ENCODE measurements at places on chromosomes 1 and 21. TPM values are rescaled to one million over a fixed set of nuclear protein-coding genes. Genes with fewer than 3 reads are reported as not detected.

DNA sequence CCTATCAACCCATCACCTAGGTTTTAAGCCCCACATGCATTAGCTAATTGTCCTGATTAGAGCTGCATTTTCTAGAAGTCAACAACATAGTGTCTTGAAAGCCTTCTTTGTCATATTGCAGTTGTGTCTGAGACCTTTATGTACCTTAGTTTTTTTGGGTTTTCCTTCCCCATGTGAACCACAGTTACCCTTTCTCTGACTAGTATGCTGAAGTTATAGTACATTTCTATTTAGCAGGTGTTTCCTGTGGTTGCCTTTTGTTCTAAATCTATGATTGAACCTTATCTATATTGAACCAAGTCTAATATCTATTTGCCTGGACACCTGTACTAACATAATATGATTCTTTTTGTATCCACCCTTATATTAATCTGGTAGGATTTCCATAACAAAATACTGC lies 135.6 kb downstream of the ST6GALNAC3 start:
- DNase-seq: no peak
- no peaks in the 10 kb centered on the region for H3K36me3 ChIP-seq
- no peak overlapping the region for H3K27ac ChIP-seq
- no peak overlapping the region for H3K4me3 ChIP-seq
- no peaks in the 10 kb centered on the region for H3K4me1 ChIP-seq

GRCh38 chr1:211229365-211229759 lies 29.8 kb upstream of the RCOR3 start:
- H3K27ac ChIP-seq: no peak overlapping the region
- no peaks in the 10 kb centered on the region for H3K36me3 ChIP-seq
- no peak overlapping the region for H3K4me3 ChIP-seq
- no peaks in the 10 kb centered on the region for H3K4me1 ChIP-seq

DNA sequence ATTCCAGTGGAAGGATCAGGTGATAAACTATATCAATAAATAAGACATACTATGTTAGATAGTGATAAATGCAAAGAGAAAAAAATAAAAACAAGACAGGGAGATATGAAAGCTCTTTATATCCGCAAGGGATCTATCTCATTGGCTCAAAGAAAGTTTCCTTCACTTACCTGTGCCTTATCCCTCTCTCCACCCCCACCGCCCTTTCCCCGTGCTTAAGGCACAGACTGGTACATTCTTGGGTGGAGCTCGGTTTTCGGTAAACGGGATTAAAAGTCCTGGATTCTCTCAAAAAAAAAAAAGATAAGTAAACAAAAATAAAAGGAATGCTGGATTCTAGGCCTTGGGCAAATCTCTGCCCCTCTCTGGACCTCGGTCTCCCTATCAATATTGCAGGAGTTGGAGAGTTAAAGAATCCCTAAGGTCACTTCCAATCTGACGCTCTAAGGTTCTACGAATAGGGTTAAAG lies 593 bp upstream of the DNAJC16 start:
- no peak for DNase-seq
- no peaks in the 10 kb centered on the region for H3K27me3 ChIP-seq
- peak overlapping the region; percentile 82 for H3K27ac ChIP-seq

The MAP7D1 gene
- total RNA-seq: 114 TPM

DNA sequence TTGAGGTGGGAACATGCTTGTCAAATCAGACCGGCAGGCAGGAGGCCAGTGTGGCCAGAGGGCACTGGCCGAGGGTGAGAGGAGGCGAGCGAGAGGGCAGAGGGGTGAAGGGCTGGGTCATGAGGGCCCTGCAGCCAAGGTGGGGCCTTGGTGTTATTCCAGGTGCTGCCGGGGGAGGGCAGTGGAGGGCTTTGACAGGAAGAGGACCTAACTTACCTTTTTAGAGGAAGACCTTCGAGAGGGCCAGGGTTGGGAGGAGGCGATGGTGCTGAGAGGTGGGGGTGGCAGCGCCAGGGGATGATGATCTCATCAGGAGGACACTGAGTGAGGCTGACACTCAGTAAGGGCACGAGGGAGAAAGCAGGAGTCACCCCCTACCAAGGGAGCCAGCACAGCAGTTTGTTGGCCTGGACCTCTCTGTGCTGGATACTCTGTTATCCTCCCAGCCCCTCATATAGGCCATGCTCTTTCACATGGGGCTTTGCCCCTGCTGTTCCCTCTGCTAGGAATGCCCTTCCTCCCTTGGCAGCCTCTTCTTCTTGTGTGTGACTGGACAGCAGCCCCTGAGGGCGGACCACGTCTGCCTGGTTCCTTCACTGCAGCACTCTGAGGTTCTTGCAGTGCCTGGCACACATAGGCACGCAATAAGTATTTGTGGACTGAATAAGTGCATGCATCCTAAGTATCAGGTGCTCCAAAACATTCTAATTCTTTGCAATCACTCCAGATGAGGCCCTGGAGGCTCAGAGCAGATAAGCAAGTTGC lies 7.5 kb upstream of the TTC22 start:
- DNase-seq: no peak
- H3K36me3 ChIP-seq: no peaks in the 10 kb centered on the region
- no peak overlapping the region for H3K4me3 ChIP-seq
- H3K4me1 ChIP-seq: no peaks in the 10 kb centered on the region
- no peaks in the 10 kb centered on the region for H3K27me3 ChIP-seq

- H3K27ac ChIP-seq: no peak overlapping the region
- H3K27me3 ChIP-seq: no peaks in the 10 kb centered on the region
- DNase-seq: no peak
- no peaks in the 10 kb centered on the region for H3K36me3 ChIP-seq
- no peak overlapping the region for H3K4me3 ChIP-seq
Measured at GRCh38 chr21:45632637-45633251, 10.8 kb upstream of the PCBP3 start.

The LYPD8 gene
- not detected for total RNA-seq

The KLF17 gene
- 0.52 TPM for total RNA-seq

The NFASC gene
- 24.1 TPM for total RNA-seq

The MNDA gene
- 45.5 TPM for total RNA-seq

DNA sequence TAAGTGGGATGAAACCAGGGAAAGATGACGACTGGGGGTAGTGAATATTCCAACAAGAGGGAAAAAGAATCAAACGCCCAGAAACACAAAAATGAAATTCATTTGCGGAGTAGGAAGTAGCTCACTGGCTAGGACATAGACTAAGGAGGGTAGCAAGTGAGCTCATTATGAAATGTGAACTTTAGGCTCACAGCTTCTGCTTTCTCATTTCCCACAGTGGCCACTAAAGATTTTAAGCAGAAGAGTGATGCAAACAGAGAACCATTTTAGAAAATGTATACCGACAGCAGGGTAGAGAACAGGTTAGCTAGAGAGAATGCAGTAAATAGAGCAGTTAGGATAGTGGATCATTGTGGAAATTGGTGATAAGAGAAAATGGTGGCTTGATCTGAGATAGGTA lies 3.5 kb downstream of the CD48 start:
- no peak for DNase-seq
- H3K36me3 ChIP-seq: no peaks in the 10 kb centered on the region
- H3K4me1 ChIP-seq: peaks cover 25% of the 10 kb centered on the region
- H3K27me3 ChIP-seq: no peaks in the 10 kb centered on the region
- H3K4me3 ChIP-seq: peak overlapping the region; percentile 16

- H3K4me1 ChIP-seq: no peaks in the 10 kb centered on the region
- no peaks in the 10 kb centered on the region for H3K36me3 ChIP-seq
- no peak overlapping the region for H3K27ac ChIP-seq
- H3K4me3 ChIP-seq: no peak overlapping the region
- no peak for DNase-seq
- H3K27me3 ChIP-seq: no peaks in the 10 kb centered on the region
Measured at GRCh38 chr21:40466893-40467483, 380.0 kb downstream of the DSCAM start.

The C8B gene
- total RNA-seq: not detected

DNA sequence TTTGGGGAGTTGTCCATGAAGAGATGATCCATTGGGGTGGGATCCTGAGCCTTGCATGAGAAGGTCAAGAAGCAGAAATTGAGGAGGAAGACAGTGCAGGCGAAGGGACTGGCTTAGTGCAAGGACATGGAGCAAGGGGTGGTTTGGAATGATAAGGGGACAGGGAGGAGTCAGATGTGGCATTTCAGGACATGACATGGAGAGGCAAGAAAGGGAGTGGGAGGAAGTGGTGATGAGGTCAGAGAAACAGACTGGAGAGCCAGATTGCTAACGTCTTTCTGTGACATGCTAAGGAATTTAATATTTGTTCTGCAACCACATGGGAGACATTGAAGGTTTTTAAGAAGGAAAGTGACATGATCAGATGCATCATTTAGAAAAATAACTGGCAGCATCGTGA lies 346.8 kb upstream of the FMN2 start:
- H3K27ac ChIP-seq: no peak overlapping the region
- H3K27me3 ChIP-seq: no peaks in the 10 kb centered on the region
- no peak overlapping the region for H3K4me3 ChIP-seq
- no peak for DNase-seq

The KIAA1614 gene
- 5.5 TPM for total RNA-seq

DNA sequence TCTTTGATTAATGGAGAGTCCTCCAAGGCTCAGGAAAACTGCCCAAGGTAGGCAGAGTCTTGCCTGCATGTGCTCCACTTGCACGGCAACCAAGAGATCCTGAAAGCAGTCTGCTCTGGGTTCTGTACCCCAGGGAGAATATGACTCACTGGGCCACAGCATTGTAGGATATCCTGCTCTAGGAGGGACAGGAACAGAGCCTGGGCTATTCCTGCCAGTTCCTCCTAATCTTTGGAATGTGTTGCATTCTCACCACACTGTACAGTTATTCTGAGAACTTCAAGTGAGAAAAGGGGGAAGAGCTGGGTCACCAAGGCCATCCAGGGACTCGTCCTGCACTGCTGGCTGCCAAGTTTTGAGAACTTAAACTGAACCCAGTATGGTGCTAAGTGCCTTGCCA lies 278.5 kb downstream of the MATN1 start:
- peaks cover 12% of the 10 kb centered on the region for H3K27me3 ChIP-seq
- no peak overlapping the region for H3K4me3 ChIP-seq
- no peaks in the 10 kb centered on the region for H3K36me3 ChIP-seq
- no peak for DNase-seq
- H3K27ac ChIP-seq: no peak overlapping the region

- no peak for DNase-seq
- no peaks in the 10 kb centered on the region for H3K36me3 ChIP-seq
- H3K27me3 ChIP-seq: no peaks in the 10 kb centered on the region
- no peaks in the 10 kb centered on the region for H3K4me1 ChIP-seq
Measured at GRCh38 chr21:28811860-28812259, 180.8 kb downstream of the LTN1 start.

- no peaks in the 10 kb centered on the region for H3K27me3 ChIP-seq
- H3K4me1 ChIP-seq: no peaks in the 10 kb centered on the region
- no peaks in the 10 kb centered on the region for H3K36me3 ChIP-seq
- no peak overlapping the region for H3K27ac ChIP-seq
- no peak for DNase-seq
Measured at GRCh38 chr1:71785450-71785849, 496.9 kb downstream of the NEGR1 start.

The SLC22A15 gene
- total RNA-seq: 25.7 TPM

DNA sequence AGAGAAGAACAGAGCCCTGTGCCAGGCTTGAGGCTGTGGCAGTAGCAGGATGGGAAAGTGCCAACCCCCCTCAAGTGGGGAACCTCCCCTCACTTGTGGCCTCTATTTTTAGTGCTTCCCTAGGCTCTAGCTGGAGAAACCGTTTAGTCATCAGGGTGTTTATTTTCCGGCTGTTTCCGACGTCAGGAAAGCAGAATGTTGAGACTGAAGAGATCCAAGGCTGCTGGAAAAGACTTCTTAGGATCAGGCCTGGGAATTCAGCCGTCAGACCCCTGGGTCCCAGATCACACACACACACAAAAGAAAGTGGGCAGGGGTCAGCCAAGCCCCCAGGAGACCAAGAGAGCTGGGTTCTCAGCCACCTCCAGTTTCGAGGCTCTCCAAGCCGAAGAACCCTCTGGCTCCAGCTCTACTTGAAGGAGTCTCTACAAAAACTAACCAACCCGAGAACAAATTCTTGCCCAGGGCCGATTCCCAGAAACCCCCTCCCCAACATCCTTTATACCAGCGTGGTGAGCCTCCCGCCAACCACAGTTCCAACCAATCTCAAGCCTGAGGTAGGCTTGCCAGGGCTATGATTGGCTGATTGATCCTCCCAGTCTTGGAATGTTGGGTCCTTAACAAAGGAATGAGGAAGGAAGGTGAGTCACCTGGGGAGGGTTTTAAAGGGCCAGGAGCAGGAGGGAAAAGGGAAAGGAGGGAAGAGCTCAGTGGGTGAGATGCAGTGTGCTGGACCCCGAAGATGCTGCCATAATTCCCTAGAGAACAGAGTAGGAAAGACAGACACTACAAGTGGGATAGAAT lies 2.5 kb upstream of the MEF2D start:
- peaks cover 56% of the 10 kb centered on the region for H3K4me1 ChIP-seq
- H3K27ac ChIP-seq: peak overlapping the region; percentile 100
- DNase-seq: peak; percentile 86
- H3K27me3 ChIP-seq: no peaks in the 10 kb centered on the region
- peak overlapping the region; percentile 34 for H3K4me3 ChIP-seq

The MATN1 gene
- not detected for total RNA-seq

- DNase-seq: no peak
- H3K4me3 ChIP-seq: no peak overlapping the region
- no peaks in the 10 kb centered on the region for H3K36me3 ChIP-seq
- no peaks in the 10 kb centered on the region for H3K27me3 ChIP-seq
Measured at GRCh38 chr1:234925440-234926263, 203.0 kb downstream of the TOMM20 start.

DNA sequence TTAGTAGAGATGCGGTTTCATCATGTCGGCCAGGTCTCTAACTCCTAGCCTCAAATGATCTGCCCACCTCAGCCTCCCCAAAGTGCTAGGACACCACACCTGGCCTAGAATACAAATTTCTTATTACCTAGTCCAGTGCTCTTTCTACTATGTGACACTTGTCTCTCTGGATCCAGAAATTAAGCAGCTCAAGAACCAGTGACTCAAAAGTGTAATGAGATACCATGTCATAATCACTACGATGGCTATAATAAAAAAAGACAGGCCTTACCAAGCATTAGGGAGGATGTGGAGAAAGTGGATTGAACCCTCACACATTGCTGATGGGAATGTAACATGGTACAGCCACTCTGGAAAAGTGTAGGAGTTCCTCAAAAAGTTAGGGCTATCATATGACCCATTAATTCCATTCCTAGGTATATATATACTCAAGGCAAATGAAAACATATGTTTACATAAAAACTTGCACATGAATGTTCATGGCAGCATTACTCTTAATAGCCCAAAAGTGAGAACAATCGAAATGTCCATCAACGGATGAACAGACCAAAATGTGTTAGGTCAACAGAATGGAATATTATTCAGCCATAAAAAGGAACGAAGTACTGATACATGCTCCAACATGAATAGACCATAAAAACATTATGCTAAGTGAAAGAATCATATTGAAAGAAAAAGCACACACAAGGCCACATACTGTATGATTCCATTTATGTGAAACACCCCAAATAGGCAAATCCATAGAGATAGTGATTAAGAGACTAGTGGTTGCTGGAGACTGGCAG lies 8.3 kb downstream of the TEX38 start:
- no peaks in the 10 kb centered on the region for H3K4me1 ChIP-seq
- H3K27me3 ChIP-seq: no peaks in the 10 kb centered on the region
- H3K4me3 ChIP-seq: no peak overlapping the region
- peaks cover 97% of the 10 kb centered on the region for H3K36me3 ChIP-seq
- no peak for DNase-seq

- H3K4me3 ChIP-seq: peak overlapping the region; percentile 82
- DNase-seq: peak; percentile 81
- peaks cover 16% of the 10 kb centered on the region for H3K4me1 ChIP-seq
- H3K27me3 ChIP-seq: peaks cover 4% of the 10 kb centered on the region
- peaks cover 7% of the 10 kb centered on the region for H3K36me3 ChIP-seq
Measured at GRCh38 chr1:54887665-54888071, 673 bp upstream of the DHCR24 start.

The ERG gene
- total RNA-seq: 36.7 TPM

The CBR3 gene
- total RNA-seq: 4.1 TPM

GRCh38 chr1:93322349-93322748 lies 23.4 kb upstream of the DR1 start:
- no peaks in the 10 kb centered on the region for H3K27me3 ChIP-seq
- H3K27ac ChIP-seq: no peak overlapping the region
- no peaks in the 10 kb centered on the region for H3K36me3 ChIP-seq
- no peak overlapping the region for H3K4me3 ChIP-seq
- no peaks in the 10 kb centered on the region for H3K4me1 ChIP-seq

Measured in upper lobe of right lung (tissue), 1 donor.